ENCODE measurements at places on chromosomes 2 and 18.

DNA sequence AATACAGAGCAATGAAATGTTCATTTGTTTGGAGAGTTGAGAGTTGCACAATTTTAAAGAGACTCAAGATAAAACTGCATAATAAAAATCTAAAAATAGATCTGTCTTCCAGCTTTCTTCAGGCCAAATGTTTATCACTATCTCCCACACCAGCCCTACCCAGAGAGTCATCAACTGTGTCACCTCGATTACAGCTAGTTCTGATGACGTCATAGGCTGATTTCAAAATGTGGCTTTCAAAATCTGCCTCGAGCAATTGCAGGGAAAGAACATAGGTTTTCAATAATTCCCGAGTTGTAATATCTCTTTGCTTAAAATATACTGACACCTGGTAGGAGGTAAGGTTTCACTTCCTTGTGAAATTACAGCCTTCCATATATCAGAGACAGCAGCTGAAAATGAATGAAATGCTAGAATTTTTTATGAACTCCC lies 677.6 kb upstream of the ID2 start:
- no peak for DNase-seq

GRCh38 chr18:33404244-33404873 lies 36.2 kb downstream of the CCDC178 start:
- DNase-seq, result no peak

DNA sequence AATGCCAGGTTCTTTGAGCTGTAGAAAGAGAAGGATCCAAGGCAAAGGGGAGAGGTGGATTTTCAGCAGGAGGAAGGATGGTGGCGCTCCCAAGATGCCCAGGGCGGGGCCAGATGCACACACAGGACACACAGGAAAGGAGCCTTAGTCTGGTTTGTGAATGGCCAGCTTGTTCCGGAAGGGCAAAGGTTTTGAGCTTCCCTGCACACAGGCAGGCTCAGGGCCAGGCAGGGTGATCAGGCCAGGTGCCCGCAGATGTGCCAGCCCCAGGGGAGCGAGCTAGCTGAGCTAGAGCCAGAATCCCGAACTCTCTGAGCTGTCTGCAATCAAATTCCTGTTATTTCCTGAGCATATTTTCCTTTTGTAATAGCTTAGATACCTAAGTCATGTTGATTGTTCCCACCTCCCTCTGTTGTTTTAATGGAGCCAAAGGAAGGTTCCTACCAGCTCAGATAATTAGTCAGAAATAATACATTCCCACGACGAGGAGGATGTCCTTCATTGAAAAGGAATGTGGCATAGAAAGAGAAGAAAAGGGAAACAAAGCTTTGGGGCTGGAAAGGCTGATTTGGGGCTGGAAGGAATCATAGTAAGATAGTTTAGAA lies 13.7 kb upstream of the OTOF start:
- no peak for DNase-seq

GRCh38 chr2:1557467-1557820 lies 144.2 kb downstream of the TPO start:
- no peak for DNase-seq

DNA sequence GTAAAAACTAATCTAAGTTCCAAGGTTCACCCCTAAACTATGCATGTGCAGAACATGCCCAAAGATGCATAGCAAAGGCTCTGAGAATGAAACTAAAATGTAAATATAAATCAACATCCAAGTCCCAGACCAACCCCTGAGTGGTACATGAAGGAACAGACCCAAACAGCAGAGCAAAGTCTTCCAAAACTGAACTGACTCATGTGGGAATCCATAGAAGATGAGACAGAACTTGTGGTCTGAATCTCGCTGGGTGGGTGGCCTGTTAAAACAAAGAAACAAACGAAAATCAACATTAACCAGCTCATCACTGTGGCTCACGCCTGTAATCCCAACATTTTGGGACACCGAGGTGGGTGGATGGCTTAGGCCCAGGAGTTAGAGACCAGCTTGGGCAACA lies 29.5 kb upstream of the ATRAID start:
- DNase-seq, result no peak

DNA sequence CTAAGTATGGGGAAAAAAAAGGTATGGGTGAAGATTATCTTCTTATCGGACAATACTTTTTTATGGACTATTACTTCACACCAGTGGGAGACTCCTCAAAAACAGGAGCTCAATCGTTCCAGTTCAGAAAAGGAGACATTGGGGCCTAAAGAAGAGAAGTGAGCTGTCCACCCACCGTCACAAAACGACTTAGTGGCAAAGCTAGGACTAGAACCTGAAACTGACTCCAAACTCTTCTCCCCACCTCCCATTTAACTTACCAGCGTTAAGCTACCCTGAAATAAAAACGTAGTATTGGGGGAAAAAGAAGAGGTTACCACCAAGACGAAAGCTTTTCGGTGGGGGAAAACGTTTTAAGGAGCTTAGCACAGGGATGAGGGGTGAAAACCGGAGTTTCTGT lies 503 bp downstream of the GTF3C3 start:
- peak; percentile 61 for DNase-seq

- DNase-seq, result no peak
Observed at GRCh38 chr18:51135364-51135763, 62.1 kb downstream of the MEX3C start.

DNA sequence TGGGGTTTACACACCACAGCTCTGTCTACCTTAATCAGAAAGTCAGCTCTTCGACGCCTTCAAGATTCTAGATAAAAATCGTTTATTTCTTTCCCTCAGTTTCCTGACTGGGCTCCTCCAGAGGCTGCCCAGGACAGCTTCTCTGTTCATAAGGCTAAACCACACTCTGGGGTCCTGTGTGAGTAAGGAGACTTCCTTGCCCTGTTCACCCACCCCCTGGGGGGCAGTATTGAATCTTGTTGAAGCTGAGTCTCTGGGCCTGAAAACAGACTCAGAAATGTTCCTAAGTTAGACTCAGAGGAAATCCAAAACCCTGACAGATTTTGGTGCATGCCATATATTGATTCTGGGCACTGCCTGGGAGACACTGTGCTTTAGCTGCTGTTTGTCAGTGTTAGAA lies 43.0 kb downstream of the G6PC2 start:
- DNase-seq, result no peak

DNA sequence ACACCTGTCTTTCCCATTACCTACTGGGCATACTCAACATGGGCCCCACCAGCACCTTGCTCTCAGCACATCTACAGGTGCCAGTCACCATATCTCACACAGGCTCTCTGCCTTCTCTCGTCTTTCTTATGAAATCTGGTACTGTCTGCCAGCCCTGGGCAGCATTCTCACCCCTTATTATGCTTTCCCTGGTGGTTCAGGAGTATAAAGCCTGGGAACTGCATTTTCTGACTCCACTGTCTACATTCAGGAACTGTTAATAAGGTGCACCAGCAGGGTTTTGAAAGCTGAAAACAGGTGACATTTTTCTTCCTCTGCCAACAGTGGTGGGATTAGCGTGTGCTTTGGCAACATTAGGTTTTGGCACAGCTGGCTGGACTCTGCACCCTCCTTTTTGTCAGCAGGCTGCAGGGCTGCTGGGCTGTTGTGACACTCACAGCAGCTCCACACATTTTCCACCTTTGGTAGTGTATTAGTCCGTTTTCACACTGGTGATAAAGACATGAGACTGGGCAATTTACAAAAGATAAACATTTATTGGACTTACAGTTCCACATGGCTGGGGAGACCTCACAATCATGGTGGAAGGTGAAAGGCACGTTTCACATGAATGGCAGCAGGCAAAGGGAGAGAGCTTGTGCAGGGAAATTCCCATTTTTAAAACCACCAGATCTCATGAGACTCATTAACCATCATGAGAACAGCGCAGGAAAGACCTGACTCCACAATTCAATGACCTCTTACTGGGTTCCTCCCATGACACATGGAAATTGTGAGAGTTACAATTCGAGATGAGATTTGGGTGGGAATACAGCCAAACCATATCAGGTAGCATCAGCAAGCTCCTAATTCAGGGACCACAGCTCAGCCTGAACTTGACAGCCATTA lies 343.1 kb upstream of the LYPD1 start:
- no peak for DNase-seq

GRCh38 chr2:231557571-231558217 lies 27.4 kb upstream of the NMUR1 start:
- DNase-seq, result peak; percentile 90

GRCh38 chr2:8122520-8122919 lies 559.3 kb upstream of the ID2 start:
- DNase-seq, result no peak
